Activated CD4-positive, alpha-beta T cell treated with anti-CD3 and anti-CD28 coated beads for 1 hour (primary cell): ENCODE measurements at places on chromosomes 4 and X.

GRCh38 chr4:61540944-61541343 is 340.8 kb downstream of the ADGRL3 start:
- DNase-seq: no peak

- no peak for DNase-seq
Observed at GRCh38 chr4:72084587-72085011, 52.8 kb downstream of the NPFFR2 start.

- DNase-seq: no peak
Observed at GRCh38 chrX:14872355-14872754, 514 bp downstream of the FANCB start.

GRCh38 chrX:109475174-109475891 is 6.6 kb downstream of the GUCY2F start:
- no peak for DNase-seq

- DNase-seq: no peak
Observed at GRCh38 chr4:62940229-62940628, 1469.0 kb downstream of the TECRL start.

DNA sequence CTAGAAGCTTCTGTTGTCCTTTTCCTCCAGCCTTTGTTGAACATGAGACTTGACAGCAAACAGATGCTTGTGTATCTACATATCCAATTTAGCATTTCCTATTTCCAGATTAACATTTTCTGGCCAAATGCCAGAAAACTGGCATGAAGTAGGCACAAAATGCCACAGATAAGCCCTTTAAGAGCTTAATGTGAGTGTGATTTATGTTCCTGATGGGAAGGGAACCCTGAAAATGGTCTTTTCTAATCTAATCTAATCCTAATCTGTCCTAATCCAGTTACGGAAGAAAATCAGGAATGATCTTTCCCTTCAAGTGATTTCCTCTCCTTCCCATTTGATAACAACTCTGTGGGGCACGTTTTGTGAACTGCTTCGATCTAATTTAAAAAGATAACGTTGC is 133.0 kb upstream of the C1QTNF7 start:
- no peak for DNase-seq
